CD4-positive, alpha-beta T cell treated with Interleukin-15 for 1 hour (primary cell): ENCODE measurements at places on chromosomes 11 and 22.

GRCh38 chr11:85721191-85721590, 35.2 kb upstream of the CCDC89 start:
- no peak for DNase-seq

DNA sequence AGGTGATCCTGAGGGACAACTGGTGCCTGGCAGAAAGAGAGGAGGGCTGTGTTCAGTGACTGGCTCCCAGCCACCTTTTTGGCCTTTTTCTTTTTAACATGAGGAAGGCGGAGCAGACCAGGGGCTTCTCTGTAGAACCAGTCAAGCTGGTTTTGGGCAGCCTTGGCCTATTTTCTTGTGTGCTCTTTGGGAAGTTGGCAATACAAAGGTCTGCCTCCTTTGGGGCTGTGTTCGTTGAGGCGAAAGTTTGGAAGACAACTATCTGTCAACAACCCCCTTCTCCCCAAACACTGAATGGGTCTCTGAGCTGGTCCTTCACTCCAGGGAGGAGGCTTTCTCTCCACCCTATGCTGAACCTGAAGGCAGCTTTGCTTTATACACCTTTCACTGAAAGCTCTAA, 8.5 kb downstream of the MARK2 start:
- no peak for DNase-seq

DNA sequence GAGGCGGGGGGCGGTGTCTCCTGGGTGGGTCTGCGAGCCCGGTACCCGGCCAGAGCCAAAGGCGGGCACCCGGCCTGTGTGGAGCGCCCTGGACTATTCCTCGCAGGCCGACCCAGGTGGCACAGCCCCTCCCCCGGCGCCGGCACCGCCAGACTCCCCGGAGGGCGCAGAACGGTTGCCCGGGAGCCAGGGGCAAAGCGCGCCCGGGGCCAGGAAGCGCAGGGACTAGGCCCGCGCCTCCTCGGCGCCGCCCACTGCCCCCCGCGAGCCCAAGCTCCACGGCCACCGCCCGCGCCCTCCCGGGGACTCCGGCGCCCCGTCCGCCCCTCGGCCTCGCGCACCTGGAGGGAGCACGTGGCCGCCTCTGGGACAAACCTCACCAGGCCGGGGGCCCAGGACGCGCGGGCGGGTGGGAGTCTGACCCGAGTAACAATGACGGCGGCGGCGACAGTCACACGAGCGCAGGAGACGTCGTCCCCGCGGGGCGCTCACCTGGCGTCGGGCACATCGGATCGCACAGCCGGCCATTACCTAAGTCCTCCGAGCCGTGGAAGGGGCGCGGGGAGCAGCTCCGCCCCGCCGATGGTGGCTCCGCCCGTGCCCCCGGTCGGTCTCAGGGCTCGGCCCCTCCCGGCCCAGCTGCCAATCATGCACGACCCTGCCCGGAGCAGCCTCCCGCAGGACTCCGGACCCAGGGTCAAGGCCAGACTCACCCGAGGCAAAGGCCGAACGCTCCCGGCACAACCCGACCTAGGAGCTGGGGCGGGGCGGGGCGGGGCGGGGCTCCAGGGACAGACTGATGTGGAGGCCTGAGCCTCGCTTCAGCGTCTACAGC, 7.4 kb downstream of the PLXNB2 start:
- no peak for DNase-seq

GRCh38 chr11:83835423-83835822, 549.3 kb upstream of the CCDC90B start:
- no peak for DNase-seq

GRCh38 chr22:39623603-39624500, 53.3 kb downstream of the CACNA1I start:
- DNase-seq = no peak

DNA sequence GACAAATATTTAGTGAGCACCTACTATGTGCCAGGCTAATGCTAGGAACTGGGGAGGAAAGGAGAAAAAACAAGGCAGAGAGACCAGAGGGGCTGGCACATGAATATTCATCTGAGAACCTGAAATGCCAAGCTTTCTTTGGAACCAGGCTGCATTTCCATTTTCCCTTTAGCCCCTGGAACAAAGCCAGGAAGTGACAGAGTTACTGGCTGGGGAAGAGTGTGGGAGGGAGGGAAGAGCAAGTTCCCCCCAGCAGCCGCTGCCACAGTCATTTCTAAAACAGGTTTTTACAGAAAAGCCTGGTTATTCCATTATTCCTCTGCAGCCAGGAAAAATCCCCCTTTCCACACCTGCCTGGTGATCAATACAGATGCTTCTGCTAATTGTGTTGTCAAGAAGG, 97.0 kb downstream of the SPON1 start:
- no peak for DNase-seq

- DNase-seq = no peak
These were observed 108.2 kb downstream of the SLC36A4 start for GRCh38 chr11:93089474-93090102.

- no peak for DNase-seq
These were observed 14.6 kb downstream of the ACAT1 start for GRCh38 chr11:108135845-108136544.

DNA sequence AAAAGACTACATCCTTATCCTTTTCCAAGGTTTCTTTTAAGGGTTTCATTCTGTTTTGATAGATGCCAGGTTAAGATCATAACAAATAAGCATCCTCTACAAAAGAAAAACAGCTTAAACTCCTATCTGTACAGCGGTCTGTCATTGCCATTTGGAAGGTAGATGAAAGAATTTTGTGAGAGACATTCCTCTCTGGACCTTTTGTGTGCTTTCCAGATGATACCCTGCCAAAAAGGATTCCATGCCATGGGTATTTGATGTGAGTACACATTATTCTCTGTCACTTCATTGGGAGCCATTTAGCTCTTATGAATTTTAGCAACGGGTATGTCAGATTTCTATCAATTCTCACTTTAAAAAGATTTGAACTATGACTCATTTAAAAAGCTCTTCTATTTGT, 153.7 kb downstream of the GRIA4 start:
- DNase-seq = no peak

- DNase-seq = no peak
These were observed 92.3 kb downstream of the CD44 start for GRCh38 chr11:35231076-35231860.

- DNase-seq = no peak
These were observed 52.4 kb downstream of the ALX4 start for GRCh38 chr11:44257338-44258189.

GRCh38 chr11:35750315-35750714, 87.7 kb downstream of the TRIM44 start:
- no peak for DNase-seq

DNA sequence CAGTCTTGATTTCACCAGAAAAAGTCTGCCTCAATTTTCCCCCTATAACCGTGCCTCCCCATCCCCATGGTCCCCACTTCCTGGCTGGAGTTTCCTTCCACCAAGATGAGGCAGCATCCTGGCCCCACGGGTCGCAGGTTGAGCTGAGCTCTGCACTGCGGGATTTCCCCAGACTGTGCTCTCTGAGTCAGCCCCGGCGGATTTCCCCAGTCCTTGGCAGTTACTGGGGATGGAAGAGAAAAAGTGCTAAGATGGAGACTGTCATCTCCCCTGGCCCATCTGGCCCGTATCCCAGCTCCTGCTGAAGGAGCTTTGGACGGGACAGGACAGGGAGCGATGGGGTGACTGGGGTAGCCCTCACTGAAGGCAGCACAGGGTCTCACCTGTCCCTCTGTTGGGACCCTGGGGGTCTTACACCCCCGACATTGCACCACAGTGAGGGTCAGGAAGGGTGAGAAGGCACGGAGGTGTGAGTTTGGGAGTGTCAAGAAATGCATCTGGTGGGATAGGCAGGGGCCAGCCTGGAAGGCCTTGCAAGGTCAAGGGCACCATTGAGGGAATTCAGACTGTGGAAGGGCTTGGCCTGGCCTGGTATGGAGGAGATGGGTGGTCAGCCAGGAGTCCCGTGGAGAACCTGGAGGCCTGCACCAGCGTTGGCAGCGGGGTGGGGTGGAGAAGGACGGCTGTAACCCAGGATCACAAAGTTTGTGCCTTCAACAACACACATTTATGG, 36.5 kb downstream of the NADSYN1 start:
- no peak for DNase-seq

- no peak for DNase-seq
These were observed 243.7 kb upstream of the TBCEL start for GRCh38 chr11:120780239-120780638.

DNA sequence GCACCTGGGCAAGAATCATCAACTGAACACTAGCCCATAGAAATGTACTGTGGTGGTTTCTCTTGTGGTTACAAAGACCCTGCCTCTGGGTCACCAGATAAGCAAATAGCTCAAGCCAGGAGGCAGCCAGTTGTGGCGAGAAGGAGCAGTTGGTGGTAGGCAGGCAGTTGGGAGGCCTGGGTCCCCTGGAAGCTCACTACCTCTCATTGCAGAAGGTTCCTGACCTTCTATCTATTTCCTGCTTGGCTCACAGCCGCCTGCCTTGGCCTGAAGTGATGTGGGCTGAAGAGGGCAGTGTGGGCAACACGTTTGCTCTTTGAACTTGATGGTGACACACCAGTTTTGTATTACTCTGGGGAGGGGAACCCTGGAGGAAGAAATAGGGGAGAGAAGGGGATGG, 34.7 kb downstream of the NECTIN1 start:
- no peak for DNase-seq

GRCh38 chr22:35645646-35646045, 2.6 kb upstream of the APOL6 start:
- DNase-seq = no peak

GRCh38 chr22:41001722-41002122, 50.5 kb downstream of the RBX1 start:
- no peak for DNase-seq

- DNase-seq = no peak
These were observed 577.2 kb downstream of the LRRC4C start for GRCh38 chr11:40882301-40882700.

DNA sequence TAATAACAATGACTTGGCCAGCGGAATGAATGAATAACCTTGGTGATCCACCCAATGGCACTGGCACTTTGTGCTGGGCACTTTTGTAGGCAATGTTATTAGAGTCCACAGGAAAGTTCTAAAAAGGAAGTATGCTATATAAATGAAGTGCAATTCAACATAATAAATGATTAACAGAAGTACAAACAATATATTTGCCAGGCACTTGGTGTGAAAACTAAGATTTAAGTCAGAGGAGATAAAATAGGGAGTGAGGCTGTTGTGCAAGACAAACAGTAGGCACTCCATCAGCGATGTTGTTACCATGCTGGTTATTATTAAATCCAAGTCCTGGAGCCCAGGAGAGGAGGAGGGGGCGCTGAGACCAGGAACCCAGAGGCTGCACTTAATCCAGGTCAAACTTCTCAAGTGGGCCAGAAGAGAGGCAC, 173.8 kb downstream of the LARGE1 start:
- DNase-seq = no peak

DNA sequence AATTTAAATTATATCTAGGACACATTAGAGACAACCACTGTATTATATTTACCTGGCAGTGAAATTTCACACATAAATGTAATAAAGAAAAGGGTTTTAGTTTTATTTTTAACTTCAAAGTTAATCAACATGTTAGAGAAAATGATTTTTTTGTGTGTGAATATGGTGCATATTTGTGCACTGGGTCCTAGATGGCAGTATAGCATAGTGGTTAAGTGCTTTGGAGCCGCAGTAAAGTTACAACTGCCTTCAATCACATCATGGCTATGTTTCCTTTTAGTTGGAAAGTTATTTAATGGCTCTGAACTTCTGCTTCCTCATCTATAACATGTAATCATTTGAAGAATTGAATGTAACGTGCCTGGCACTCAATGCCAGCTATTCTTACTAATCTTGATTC, 108.9 kb upstream of the DDI1 start:
- no peak for DNase-seq

DNA sequence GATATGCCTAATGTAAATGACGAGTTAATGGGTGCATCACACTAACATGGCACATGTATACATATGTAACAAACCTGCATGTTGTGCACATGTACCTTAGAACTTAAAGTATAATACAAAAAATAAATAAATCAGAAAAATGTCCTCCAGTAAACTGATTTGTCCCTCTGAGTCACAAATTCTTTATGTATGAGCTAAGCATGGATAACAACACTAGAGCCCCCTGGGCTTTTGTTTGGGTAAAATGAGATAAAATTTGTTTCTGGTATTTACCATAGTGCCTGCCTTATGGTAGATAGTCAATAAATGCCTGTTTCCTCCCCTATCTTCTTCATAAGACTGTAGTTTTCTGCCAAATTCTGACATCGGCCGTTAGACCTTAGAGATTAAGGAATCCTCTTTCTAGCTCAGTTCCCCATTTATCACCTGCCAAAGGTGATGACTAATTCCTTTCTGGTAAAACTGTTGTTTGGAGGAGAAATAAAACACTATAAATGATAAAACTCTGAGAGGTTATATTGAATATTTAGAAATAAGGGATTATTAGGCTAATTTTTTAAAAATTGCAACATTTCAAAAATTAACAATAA, 43.6 kb upstream of the LUZP2 start:
- no peak for DNase-seq

DNA sequence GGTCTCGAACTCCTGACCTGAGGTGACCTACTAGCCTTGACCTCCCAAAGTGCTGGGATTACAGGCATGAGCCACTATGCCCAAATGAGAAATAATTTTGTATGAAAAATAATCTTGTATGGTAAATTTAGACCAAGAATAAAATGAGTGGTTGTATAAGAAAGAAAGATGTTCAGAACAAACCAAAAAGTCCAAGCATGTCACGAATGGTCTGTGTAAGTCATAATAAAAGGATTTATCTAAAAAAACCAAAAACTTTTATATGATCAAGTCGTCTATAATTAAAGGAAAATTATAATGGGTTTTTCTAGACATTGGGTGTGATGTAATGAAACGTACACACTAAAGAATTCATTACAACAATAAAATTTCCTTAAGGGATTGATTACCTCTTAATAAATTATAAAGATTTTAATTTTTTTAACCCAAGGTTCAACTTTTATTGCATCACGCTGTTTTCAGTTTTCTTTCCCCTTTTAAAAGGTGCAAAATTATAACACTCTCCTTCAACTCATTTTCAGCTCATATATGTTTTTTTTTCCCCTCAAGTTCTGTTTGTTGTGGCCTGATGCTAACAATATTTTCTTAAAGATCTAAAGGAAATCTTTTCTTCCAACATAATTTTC, 8.9 kb upstream of the AQP11 start:
- DNase-seq = no peak

GRCh38 chr22:39954584-39955055, 5.6 kb upstream of the TMA7B start:
- DNase-seq = no peak

GRCh38 chr22:43944670-43945430, 10.4 kb upstream of the SAMM50 start:
- DNase-seq = no peak

GRCh38 chr22:29454276-29454675, 15.9 kb downstream of the RFPL1 start:
- no peak for DNase-seq

GRCh38 chr11:64181506-64182411, 4.2 kb upstream of the STIP1 start:
- peak; percentile 71 for DNase-seq

GRCh38 chr11:102272047-102272824, 45.0 kb upstream of the BIRC3 start:
- DNase-seq = no peak

DNA sequence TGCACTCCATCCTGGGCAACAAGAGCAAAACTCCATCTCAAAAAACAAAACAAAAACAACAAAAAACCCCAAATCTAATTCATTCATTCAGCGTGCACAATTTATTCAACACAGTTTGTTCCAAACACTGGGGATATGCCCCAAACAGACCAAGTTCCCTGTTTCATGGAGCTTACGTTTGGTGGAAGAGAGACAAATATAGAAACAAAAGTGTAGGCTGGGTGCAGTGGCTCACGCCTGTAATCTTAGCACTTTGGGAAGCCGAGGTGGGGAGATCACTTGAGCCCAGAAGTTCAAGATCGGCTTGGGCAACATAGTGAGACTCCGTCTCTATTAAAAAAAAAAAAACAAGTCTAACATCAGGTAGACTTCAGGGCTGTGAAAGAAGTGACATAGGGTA, 52.4 kb downstream of the PTPRJ start:
- no peak for DNase-seq
